NCI-H446 treated with DMSO at 0.1 percent for 48 hours (cell line): ENCODE measurements at places on chromosomes 6 and 20.

GRCh38 chr6:41487860-41488432 is 58.2 kb upstream of the FOXP4 start:
- no peak for DNase-seq

GRCh38 chr6:52643158-52643557 is 27.8 kb upstream of the TMEM14A start:
- DNase-seq, result no peak

GRCh38 chr6:169881976-169882375 is 130.6 kb downstream of the ERMARD start:
- DNase-seq, result no peak

GRCh38 chr20:34193051-34193450 is 48.2 kb upstream of the ASIP start:
- DNase-seq, result no peak

- no peak for DNase-seq
Observed at GRCh38 chr6:41193171-41193734, 7.7 kb downstream of the TREML2 start.

- DNase-seq, result no peak
Observed at GRCh38 chr20:37416100-37416847, 70.3 kb downstream of the SRC start.
